Endothelial cell (in vitro differentiated cells): ENCODE measurements at places on chromosomes 6 and 20.

DNA sequence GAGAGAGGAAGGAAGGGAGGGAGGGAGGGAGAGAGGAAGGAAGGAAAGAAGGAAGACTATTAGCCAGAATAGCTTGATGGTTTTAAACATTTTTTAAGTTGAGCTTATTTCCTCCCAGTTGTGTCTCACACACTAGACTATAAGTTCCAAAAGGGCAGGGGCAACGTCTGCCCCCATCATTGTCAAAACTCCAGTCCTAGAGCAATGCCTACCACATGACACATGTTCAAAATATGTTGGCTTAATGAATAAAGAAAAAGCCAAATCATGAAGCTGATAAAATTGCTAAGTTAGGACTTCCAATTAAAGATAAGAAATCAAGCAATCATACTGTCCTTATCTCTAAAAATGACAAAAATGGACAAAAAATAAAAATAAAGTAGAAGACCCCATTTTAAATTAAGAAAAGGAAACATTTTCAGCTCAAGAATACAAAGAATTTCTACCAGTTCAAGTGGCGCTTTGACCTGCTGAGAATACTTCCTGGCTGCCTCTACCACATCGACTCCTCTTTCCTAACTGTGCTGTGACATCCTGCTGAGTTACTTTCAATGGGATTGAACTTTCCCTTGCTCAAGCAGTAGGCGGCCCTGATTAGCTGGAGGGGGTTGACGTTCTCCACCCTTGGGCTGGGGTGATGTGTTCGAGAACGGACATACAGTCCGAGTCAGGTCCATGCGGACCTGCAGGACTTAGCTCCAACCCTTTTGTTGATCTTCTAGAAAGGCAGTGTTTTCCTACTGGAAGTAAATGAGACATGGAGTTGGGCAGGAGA is 283.9 kb upstream of the FOXQ1 start:
- no peak for DNase-seq

DNA sequence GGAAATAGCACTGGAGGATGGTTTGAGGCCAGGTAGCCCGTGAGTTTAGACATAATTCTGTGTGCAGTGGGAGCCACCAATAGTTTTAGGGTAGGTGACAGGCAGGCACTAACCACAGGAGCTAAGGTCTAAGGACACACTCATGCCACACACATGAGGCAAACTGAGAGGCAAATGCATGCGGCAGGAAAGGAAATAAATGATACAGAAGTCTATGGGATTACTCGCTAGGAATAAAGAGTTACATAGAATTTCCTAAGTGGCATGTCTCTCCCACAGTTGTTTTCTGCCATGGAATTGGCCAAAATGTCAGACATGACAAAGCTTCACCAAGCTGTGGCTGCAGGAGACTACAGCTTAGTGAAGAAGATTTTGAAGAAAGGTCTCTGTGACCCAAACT is 4.9 kb downstream of the ANKRD66 start:
- no peak for DNase-seq

DNA sequence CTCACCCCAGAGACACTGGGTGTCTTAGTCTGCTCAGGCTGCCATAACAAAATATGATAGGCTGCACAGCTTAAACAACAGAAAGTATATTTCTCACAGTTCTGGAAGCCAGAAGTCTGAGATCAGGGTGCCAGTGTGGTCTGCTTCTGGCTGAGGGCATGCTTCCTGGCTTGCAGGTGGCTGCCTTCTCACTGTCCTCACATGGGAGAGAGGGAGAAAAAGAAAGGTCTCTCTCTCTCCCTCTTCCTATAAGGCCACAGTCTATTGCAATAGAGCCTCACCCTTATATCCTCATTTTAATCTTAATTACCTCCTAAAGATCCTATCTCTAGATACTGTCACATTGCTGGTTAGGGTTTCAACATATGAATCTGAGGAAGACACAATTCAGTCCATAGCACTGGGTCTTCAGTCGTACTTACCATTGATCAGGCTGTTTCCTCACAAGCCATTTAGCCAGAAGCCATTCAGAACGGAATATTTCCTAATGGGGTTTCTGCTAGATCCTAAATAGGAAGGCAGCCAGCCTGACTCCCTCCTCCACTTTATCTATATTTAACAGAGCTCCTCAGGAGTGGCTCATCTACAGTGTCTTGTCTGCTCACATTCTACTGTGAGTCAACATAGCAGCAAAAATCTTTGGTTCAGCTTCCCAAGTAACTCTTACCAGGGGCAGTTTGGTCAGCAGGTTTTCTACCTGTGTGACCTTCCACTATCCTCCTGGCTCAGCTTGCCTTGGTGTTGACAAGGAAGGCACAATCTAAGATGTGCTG is 42.2 kb downstream of the CD164 start:
- no peak for DNase-seq

DNA sequence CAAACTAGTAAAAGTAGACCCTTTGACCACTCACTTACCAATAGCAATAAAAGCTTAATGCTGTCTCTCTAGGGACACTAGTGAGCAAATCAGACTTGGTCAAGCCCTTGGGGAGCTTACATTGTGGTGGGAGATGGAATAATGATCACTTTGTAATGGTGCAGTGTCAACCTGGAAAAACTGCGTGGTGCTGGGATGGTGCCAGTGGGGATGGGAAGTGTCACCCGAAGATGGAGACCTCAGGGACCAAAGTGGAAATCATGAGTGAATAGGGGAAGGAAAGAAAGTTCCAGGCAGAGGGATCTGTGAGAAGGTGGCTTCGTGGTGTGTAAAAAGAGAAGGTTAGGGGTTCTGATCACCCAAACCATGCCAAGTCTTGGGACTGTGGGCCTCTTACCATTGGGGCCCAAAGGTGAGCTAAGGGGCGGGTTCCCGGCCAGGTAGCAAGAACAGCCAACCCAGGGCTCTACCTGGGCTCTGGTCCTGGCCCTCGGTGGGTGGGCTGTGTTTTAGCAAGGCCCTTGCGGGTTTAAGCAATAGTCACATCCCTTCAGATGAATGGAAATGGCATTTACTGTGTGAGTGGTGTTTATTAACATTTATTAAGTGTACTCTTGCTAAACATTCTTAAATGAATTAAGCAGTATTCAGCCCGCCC is 15.5 kb downstream of the DYNLRB1 start:
- DNase-seq = no peak
